ENCODE measurements at places on chromosomes 5 and 9.

DNA sequence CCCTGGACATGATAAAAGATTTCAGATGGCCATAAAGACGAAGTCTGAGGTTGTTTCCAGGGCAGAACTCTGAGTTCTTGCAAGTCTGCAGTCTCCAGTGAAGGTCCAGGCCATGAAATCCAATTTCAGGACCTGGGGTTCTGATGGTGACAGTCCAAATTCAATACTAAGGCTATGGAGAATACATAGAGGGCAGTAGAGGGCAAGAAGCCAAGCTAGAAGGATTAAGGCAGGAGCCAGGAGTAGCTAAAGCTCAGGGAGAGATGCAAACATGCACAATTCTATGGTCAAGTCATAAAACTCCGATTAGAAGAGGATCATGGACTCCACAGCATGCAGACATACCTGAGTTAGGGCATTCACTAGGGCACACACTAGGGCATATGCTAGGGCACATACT, 11.4 kb downstream of the SLIT3 start:
- DNase-seq, result no peak

GRCh38 chr5:157690690-157691433, 19.5 kb downstream of the C5orf52 start:
- DNase-seq, result no peak

GRCh38 chr9:81379655-81380054, 309.7 kb downstream of the TLE1 start:
- DNase-seq, result no peak

GRCh38 chr5:63255594-63255993, 677.0 kb downstream of the LRRC70 start:
- no peak for DNase-seq

DNA sequence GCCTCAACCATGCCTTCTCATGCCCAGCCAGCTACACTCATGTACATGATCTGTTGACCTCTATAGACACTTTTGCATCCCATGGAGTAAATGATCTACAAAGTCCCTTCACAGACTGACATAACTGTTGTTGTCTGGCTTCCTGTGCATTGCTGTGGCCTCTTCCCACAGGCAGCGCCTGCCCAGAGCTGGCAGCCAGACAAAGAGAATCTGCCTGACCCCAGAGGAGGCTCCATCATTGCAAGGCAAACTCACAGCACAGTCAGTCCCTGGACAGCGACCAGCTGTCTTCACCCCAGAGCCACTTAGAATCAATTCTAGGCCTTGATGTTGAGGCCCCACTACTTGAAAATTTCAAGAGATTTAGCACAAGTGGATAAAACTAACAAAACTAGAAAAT, 65.5 kb downstream of the INSYN2B start:
- DNase-seq, result no peak

All from GM12878 (cell line).